ENCODE measurements at places on chromosomes 7 and 10. TPM values are rescaled to one million over a fixed set of nuclear protein-coding genes. Genes with fewer than 3 reads are reported as not detected.

NCOA4 gene
- total RNA-seq = 95.2 TPM

GRCh38 chr10:27857616-27858015 is 112.0 kb upstream of the MKX start:
- no peak overlapping the region for H3K27ac ChIP-seq
- no peaks in the 10 kb centered on the region for H3K36me3 ChIP-seq
- no peak for DNase-seq
- no peaks in the 10 kb centered on the region for H3K27me3 ChIP-seq
- no peaks in the 10 kb centered on the region for H3K4me1 ChIP-seq

DNA sequence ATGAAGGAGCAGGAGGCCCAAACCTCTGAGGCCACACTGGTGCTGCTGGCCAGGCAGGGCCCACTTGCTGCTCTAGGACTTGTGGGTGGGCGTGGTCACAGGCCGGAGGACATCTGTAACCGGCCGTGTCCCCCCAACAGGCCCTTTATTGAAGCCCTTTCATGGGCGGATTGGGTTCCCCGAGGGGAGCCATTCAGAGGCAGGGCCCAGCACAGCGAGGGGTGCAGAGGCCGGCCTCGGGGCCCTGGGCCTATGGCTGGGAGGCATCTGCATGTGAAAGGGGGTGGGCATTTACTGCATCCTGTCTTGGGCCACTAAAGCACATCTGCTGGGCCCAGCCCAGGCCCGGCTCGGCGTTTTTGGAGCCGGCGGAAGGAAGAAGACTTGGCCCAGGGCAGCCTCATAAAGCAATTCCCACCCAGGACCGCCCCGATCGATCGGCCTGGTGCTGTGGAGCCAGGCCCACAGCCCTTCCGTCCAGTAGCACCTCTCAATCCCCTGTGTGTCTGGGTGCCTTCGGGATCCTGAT is 8.4 kb downstream of the LHPP start:
- no peaks in the 10 kb centered on the region for H3K27me3 ChIP-seq
- DNase-seq = no peak
- no peak overlapping the region for H3K4me3 ChIP-seq
- peaks cover 11% of the 10 kb centered on the region for H3K4me1 ChIP-seq
- no peaks in the 10 kb centered on the region for H3K36me3 ChIP-seq

DNA sequence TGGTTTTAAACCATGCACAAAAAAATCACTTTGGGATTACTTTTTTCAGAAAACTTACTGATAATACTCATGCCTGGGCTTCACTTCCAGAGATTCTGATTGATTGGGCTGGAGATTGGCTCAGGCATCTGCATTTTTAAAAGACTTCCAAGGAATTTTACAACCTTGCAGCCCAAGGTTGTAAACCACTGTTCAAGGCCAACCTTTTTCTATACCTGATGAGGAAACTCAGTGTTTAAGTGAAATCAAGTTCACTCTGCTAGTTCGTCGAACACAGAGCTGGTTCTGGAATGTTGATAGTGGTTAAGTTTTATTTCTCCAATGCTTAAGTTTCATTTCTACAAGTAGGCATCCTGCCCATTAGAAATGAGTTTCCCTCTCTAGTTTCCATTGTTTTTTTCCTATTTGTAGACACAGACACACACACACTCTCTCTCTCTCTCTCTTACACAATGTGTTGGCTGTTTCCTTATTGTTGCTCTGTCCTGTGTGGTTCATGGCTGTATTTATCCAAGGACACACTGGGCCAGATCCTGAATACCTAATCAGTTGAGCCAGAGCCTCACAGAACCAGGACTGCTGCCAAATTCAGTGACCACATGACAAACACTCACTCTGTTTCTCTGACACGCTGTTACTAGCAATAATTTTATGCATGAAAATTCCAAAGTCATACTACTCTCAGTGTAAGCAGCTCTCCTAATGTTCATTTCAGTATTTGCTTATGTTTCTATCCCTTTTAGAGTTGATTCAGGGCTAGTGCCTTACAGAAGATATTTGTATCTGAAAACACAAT is 3.7 kb upstream of the IFIT1B start:
- H3K27me3 ChIP-seq = peaks cover 33% of the 10 kb centered on the region
- H3K4me3 ChIP-seq = no peak overlapping the region
- no peaks in the 10 kb centered on the region for H3K36me3 ChIP-seq
- no peak overlapping the region for H3K27ac ChIP-seq
- no peak for DNase-seq

- H3K27me3 ChIP-seq = no peaks in the 10 kb centered on the region
- no peak overlapping the region for H3K27ac ChIP-seq
- no peak for DNase-seq
- H3K36me3 ChIP-seq = peaks cover 6% of the 10 kb centered on the region
Observed at GRCh38 chr10:33088990-33089389, 131.0 kb upstream of the ITGB1 start.

GRCh38 chr10:131964298-131964697 is 17.4 kb downstream of the BNIP3 start:
- H3K36me3 ChIP-seq = peaks cover 29% of the 10 kb centered on the region
- no peak for DNase-seq
- H3K27me3 ChIP-seq = no peaks in the 10 kb centered on the region
- no peak overlapping the region for H3K4me3 ChIP-seq
- H3K4me1 ChIP-seq = peaks cover 14% of the 10 kb centered on the region

DNA sequence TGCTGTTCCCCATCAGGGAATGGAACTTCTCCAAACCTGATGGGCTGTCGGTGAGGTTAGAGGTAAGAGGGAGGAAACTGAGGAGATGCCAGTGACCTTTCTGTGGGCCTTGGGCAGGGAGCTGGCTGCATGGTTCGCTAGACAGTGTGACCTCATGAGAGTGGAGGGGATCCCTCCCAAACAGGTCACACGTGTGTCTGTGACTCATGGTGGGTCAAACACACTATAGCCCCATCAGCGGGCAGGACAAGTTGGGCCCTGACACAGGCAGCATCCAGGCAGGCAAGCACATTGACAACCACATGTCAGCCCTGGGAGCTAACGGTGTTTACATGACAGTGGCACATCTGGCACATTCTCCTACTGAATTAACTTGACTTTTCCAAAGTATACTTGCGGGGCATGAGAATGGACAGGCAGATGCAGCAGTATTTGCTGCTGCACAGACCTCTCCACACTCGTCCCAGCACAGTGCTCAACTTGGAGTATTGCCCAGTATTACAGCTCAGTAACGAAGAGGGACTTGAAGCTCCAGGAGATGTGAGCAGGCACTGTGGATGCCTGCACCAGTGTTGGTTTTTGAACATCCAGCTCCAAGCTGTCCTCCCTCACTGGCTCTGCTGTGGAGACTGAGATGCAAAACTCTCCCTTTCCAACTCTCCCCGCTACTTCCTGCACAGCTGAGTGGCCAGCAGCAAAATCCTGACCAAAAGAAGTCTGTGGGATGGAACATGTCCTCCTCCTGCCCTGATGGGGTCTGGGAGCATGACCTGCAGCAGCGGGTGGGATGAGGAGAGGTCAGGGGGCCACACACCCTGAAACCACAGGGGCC is 199.6 kb downstream of the WDR37 start:
- H3K27me3 ChIP-seq = peaks cover 32% of the 10 kb centered on the region
- no peak for DNase-seq
- H3K4me3 ChIP-seq = no peak overlapping the region
- H3K4me1 ChIP-seq = peaks cover 7% of the 10 kb centered on the region

DNA sequence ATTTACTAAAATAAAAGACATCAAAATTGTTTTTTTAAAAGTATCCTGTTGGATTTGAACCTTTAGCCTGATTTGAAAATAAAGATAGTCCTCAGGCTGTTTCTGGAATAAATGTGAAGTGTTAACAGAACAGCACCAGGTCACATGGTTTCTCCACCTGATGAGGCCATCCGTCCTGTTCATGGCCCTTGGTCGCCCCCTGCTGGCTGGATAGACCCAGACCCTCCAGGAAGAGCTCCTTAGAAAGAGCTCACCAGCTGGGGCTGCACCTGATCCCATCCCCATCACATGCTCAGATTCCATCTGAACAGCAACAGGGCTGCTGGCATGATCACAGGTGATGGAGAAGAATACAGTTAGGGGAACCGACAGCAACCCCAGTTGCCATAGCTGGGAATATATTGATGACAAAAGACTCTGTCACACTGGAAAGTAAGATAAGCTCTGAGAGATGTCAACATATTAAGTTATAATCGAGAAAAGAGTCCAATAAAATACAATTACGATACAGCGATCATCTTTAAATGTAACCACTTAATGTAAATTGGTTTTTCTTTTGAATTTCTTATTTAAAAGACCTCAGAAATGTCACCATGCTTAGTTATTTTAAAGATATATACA is 4.8 kb downstream of the OR2A14 start:
- H3K27me3 ChIP-seq = peaks cover 2% of the 10 kb centered on the region
- no peak overlapping the region for H3K4me3 ChIP-seq
- DNase-seq = peak; percentile 95
- no peaks in the 10 kb centered on the region for H3K4me1 ChIP-seq
- no peaks in the 10 kb centered on the region for H3K36me3 ChIP-seq
- no peak overlapping the region for H3K27ac ChIP-seq

DNA sequence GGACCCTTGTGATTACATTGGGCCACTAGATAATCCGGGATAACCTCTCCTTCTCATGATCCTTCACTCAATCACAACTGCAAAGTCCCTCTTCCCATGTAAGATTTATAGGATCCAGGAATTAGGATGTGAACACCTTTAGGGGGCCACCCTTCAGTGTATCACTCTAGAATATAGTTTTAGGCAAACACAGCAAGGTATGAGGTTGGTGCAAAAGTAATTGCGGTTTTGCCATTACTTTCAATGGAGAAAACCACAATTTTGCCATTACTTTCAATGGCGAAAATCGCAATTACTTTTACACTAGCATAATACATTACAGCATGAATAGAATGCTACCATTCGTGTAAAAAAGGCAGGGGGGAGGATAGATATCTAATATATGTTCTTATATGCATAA is 104.0 kb downstream of the BAMBI start:
- no peaks in the 10 kb centered on the region for H3K36me3 ChIP-seq
- no peaks in the 10 kb centered on the region for H3K4me1 ChIP-seq
- DNase-seq = no peak
- no peak overlapping the region for H3K27ac ChIP-seq
- no peak overlapping the region for H3K4me3 ChIP-seq
- no peaks in the 10 kb centered on the region for H3K27me3 ChIP-seq

Measured in activated CD4-positive, alpha-beta T cell treated with anti-CD3 and anti-CD28 coated beads, Interleukin-2, amount 10 ng/mL, durations not matched to agents 24 days and 14 days (primary cell).